Activated T-helper 17 cell treated with anti-CD3 and anti-CD28 coated beads, Interleukin-2, amount 50 U/mL, for 72 hours (primary cell): ENCODE measurements at places on chromosomes 7 and 10.

DNA sequence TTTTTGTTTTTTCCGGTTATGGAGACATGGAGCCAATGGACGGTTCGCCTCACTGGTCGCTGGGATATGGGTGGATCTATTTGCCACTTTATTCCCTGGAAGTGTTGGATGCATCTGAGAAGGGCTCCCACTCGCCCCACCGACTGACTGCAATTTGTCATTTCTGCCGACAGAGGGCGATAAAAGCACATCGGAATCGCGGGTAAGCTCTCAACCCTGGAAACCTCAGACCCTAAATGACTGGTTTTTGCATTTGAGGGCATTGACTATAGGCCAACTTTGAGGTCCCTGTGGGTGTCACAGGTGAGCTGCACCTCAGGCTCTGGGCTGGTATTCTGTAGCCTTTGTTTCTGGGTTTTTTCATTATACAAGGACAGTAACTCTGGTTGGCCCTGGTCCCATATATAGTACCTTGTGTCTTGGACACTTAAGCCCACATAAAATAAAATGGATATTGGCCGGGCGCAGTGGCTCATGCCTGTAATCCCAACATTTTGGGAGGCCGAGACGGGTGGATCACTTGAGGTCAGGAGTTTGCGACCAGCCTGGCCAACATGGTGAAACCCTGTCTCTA is 11.9 kb upstream of the OPALIN start:
- ATAC-seq = peak; percentile 40

DNA sequence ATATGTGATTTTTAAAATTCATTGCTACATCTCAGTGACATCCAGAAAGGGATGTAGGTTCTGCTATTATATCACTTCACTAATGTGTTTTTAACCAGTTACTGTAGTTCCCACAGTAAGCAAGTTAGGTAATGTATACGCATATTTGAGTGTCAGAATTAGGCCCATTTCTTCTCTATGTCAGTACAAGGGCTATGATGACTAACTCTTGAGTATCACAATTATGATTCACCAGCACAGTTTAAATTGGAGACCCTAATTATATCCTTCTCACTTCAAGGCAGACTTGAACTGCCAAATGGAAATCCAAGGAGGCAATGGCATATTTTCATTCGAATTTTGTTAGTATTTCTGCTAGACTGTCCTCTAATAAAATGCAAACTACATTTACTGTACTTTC is 23.6 kb downstream of the BZW2 start:
- ATAC-seq = no peak

- no peak for ATAC-seq
These were observed 86.3 kb upstream of the STK17A start for GRCh38 chr7:43496596-43496995.

DNA sequence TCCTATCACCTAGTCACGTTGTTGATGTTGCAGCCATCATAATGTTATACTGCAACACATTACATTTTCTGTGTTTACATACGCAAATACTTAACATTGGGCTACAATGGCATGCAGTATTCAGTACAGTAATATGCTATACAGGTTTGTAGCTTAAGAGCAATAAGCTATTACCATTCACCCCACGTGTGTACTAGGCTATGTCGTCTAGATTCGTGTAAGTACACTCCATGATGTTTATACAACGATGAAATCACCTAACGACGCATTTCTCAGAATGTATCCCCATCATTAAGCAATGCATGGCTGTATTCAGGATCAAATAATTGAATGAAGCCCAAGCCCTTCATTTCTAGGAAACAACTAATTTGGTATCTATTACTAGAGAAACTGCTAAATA is 43.4 kb upstream of the C1GALT1 start:
- no peak for ATAC-seq

DNA sequence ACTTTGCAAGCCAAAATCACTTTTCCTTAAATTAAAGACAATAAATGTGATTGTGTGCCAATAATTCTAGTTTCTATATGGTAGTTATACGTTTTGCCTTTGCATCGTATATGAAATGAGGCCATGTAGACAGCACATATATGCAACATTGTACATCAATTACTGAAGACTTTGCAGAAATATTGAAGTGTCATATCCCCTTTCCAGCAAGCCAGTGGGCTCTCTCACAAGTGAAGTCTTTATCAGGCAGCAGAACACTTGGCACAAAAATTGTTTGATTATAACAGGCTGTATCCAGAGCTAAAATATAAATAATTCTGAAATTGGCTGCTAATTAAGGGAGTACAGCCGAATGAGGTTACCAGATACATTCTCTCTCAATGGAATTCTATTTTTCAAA is 588.6 kb upstream of the SEMA3D start:
- ATAC-seq = no peak

DNA sequence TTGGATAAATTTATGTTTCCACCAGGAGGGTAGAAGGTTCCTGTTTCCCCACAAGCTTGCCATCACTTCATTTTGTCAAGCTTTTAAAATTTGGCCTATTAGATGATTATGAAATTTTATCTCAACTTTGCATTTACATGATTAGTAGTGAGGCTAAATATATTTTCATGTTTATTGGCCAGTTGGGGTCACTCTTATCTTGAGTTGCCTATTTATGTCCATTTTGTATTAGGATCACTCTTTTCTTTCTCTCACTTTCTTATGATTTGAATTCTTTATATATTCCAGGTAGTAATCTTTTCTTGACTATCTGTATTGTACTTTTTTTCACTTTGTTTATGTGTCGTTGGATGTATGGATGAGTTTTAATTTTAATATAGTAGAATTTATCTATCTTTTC is 218.6 kb upstream of the SLC26A5 start:
- ATAC-seq = no peak

DNA sequence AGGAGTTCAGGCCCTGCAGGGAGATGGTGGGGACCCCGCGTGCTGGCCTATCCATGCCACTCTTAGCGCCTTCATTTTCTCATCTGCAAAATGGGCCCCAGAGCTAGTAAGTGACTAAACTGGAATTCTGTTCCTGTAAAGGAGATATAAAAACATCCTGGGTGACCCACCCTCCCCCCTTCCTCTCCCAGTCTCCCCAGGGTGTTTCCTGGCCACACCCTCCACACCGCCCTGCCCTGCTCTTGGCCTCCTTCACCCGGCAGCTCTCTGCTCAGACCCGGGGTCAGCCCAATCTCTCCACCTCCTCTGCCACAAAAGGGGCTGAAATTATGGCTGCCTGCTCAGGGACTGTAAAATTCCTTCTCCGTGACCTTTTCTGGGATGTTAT is 70.7 kb downstream of the C10orf105 start:
- ATAC-seq = no peak

DNA sequence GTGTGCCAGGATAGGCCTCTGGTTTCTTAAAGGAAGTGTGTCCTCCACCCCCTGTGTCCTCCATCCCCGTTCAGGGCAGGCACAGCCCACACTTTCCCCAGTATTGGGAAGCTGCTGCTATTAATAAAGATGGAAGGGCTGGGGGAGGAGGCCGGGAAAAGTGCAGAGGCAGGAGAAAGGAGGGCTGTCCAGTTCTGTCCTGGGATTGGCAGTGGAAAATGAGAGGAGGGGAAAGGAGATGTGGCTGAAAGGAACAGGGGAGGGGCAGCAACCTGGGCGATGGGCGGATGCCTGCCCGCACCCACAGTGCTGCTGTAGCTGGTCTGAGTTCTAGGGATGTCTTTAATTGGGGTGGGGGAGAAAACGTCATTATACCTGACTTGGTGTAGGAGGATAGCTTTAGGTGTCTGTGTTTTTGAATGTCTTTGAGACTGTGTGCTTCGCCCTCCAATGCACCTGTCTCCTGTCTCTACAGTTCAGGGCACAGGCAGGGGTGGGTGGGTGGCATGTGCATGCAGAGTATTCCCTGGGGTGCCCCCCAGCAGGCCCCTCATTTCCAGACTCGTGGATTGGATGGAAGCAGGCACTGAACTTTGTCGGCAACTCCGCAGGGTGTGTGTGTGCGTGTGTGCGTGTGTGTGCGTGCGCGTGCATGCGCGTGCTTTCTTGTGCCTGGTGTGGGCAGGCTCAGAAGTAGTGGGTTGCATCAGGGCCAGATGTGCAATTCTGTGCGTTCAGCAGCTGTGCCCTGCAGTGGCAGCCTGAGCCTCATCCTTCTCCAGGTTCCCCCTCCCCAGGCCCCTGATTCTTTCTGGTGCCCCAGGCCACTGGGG is 2.5 kb downstream of the TRIM8 start:
- no peak for ATAC-seq

DNA sequence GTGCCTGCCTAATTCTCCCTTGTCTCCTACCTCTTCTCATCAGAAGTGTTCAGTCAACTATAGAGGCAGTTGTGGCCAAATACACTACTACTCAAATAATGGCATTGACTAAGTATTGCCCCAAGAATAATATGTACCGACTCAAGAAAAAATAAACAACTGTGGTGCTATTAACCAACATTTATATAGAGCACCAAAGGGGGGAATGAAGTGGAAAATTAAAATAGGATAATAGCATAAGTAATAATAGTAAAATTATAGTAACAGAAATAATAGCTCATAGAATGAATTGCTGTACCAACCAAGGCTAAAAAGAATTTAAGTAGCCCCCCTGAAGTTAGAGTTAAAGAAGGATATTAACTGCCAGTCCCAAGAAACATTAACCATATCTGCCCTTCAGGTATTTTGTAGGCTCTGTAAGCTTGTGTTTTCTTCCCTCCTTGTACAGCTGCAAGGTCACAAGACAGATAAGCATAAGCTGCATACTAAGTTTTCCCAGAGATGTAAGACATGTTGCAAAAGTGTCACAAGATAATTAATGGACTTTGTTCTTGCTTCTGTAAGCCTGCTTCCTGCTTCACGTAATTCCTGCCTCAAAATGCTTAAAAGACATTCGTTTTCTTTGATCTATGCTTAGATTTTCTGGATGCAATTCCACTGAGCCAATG is 10.9 kb upstream of the CYREN start:
- ATAC-seq = no peak

DNA sequence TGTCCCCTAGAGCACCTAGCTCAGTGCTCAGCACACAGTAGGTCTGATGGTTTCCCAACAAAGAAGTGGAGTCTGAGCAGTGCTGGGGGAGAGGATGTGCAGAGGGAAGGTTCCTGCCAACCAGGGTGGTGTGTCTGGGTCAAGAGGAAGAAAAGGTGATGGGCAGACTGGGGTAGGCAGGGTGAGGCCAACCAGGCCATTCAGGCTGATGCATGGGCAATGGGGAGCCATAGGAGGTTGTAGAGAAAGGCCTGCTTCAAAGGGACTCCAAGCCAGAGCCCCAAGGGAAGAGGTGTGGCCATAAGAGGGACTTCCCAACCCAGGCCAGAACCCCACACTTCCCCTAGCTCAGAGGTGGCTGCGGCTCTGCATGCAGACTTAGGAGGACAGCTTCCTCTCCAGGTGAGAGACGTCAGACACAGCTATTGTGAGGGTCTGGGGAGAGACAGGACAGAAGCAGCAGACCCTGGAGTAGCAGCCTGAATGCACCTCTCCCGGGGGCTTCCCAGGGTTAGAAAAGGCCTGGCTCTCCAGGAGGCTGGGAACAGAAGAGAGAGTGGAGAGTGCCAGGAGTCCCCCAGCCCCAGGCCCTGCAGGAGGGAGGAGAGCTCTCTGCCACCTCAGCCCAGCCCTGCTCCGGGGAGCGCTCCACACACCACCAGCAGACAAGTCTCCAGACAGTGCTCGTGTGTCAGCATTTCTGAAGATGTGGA is 87.4 kb upstream of the ZMIZ1 start:
- ATAC-seq = peak; percentile 89

- ATAC-seq = peak; percentile 62
These were observed 9.9 kb downstream of the FAM204A start for GRCh38 chr10:118332236-118332635.

GRCh38 chr7:79298145-79298760 is 155.2 kb downstream of the MAGI2 start:
- ATAC-seq = no peak

GRCh38 chr10:79007018-79007417 is 61.7 kb upstream of the ZMIZ1 start:
- ATAC-seq = no peak

DNA sequence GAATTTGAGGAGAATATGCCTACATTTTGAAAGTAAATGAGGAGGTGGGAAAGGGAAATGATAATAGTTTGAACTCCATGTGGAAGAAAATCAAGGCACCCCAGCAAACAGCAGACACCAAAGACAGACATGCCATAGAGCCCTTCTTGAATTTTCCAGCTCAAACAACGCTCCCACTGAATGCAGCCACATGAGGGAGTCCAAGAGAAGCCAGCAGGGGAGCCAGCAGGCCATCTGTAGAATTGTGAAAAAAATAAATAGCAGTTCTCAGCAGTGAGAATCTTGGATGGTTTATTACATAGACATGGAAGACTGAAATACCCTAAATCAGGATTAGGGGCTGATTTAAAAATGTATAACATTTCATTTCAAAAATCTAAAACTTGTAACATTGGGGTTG is 1567.3 kb upstream of the LRRTM3 start:
- ATAC-seq = no peak

- no peak for ATAC-seq
These were observed 19.0 kb downstream of the SMURF1 start for GRCh38 chr7:99124751-99125504.

DNA sequence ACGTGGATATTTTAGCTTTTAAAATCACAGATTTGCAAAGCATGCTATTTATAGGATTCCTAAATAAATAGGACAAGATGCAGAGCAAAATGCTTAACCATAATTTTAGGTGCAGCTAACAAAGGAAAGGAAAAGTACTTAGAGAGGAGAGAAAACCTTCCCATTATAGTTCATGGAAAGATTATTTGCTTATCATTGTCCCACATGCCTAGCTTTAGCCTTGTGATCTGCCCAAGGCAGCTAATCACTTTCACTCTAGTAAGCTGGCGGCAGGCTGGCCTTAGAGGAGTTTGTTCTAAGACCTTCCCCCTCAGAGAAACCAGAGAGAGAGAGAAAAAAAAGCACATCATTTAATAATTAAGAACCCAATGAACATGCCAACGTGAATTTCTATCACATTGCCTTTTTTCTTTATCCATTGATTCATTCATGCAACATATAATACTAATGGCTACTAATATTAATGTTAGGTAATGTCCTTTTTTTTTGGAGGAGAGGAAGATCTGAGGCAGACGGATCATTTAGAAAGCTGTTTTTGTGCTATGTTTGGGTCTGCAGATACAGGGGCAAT is 274.6 kb downstream of the ARL4A start:
- ATAC-seq = no peak

GRCh38 chr7:1457949-1458682 is 1.2 kb downstream of the MICALL2 start:
- ATAC-seq = no peak

DNA sequence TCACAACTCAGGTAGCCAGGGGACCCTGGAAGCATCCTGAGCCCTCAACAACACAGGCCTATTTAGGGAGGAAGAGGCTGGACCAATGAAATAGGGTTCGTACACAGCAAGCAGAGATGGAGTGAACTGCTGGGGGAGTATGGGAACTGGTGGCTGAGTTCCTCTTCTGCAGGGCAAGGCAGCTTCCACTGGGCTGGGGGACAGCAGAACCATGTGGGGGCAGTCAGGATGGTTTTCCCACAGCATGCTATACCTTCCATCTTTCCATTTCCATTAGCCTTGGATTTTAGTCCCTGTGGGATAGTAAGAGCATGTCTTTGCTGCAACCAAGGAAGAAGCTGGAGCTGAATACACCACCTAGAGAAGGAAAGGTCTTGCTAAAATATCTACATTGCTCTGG is 370.6 kb downstream of the CCSER2 start:
- no peak for ATAC-seq
